ENCODE measurements at places on chromosomes 2 and 18.

- DNase-seq, result no peak
Measured at GRCh38 chr18:59114160-59114559, 25.5 kb upstream of the SEC11C start.

- DNase-seq, result no peak
Measured at GRCh38 chr2:1489486-1489885, 76.2 kb downstream of the TPO start.

DNA sequence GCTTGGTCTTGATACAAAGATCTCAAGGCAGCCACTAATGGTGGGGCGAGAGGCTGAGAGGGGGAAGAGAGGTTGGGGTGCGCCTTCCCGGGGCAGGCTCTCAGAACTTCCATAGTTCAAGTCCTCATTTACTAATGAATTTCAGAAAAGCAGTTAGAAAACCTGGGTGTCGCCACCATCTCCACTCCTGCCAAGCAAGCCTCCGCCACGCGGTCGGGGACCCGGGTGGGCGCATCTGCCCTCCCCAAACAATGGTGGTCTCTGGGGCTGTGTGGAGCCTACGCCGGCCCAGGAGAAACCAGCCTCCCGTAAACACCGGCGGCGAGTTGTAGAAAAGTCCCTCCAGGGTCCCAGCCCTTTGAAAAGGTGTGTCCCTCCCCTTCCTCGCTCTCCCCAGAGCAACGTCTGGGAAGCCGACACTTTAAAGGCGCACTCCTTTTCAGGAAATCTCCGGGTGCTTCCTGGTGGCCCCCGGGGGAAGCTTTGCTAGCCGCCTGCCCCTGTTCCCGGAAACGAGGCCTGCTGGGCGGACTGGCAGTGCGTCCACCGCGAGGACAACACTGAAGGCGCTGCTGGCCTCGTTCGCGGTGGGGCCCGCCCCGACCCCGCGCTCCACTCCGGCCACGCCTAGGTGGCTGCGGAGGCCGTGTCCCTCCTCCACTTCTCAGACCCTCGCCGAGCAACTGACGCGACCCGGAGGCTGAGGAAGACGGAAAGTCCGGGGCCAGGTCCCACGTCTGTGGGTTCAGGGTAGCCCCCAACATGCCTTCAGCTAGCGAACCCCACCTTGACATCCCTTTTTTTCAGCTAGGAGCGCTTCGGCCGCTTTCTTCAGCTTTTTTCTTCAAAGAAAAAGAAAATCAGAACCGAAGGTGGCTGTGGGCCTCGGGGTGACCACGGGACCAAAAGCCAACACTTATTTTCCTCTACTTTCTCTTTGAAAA lies 16.8 kb downstream of the EVX2 start:
- DNase-seq, result no peak

DNA sequence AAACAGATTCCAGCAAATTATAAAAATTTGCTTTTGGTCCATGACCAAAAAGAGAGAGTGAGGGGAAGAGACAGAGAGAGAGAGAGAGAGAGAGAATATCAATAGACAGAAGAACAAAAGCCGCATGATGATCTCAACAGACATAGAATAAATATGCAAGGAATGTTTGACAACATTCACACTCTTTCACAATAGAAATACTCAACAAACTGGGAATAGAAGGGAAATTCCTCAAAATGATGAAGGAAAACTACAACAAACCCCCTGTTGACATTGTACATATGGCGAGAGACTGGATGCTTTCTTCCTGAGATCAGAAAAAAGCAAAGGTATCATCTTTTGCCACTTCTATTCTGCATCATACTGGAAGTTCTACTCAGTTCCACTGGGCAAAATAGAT lies 309.7 kb downstream of the RAD51AP2 start:
- no peak for DNase-seq

- DNase-seq, result no peak
Measured at GRCh38 chr2:9644603-9645002, 13.8 kb upstream of the YWHAQ start.

- DNase-seq, result no peak
Measured at GRCh38 chr2:120760446-120761135, 24.9 kb downstream of the GLI2 start.

GRCh38 chr2:24047703-24048033 lies 477 bp upstream of the WDCP start:
- no peak for DNase-seq

DNA sequence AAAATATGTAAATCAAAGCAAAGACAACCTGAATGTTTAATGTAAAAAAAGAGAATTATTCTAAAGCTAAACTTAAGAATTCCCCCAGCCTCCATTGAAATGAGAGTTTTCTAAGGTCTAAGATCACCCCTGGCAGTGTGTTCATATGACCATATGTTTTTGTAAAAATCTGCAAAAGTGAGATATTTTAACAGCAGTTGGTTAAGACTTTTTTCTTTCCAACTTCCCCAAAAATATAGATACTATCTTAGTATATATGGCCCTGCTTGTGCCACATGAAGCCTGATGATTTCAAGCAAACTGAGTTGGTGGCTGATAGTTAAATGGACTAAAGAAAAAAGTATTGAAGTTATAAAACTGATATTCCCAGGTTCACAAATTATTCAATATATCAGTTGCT lies 35.4 kb downstream of the ZNF804A start:
- DNase-seq, result no peak

GRCh38 chr18:54030434-54030833 lies 194.0 kb downstream of the MBD2 start:
- DNase-seq, result no peak

DNA sequence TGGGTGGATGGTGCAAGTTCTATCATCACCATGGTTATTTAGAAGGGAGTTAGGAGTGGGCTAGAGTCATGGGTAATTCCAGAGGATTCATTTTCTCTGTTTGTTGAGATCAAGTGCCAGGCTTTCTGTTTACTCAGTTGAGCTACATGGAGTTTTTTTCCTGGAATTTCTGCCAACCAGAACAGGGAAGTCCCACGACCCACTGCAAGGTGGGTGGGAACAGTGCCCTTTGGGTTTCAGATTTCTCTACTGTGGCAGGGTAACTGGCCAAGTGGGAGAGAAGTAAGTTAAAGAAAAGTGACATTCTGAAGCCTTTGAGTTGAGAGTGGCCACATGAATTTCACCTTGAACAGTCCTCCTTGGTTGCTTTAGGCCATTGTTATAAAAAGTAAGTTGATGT lies 138.9 kb downstream of the SLC39A10 start:
- DNase-seq, result no peak

GRCh38 chr2:174835797-174836255 lies 71.6 kb upstream of the CHRNA1 start:
- no peak for DNase-seq

- DNase-seq, result no peak
Measured at GRCh38 chr2:160893581-160893980, 266.6 kb upstream of the TANK start.

DNA sequence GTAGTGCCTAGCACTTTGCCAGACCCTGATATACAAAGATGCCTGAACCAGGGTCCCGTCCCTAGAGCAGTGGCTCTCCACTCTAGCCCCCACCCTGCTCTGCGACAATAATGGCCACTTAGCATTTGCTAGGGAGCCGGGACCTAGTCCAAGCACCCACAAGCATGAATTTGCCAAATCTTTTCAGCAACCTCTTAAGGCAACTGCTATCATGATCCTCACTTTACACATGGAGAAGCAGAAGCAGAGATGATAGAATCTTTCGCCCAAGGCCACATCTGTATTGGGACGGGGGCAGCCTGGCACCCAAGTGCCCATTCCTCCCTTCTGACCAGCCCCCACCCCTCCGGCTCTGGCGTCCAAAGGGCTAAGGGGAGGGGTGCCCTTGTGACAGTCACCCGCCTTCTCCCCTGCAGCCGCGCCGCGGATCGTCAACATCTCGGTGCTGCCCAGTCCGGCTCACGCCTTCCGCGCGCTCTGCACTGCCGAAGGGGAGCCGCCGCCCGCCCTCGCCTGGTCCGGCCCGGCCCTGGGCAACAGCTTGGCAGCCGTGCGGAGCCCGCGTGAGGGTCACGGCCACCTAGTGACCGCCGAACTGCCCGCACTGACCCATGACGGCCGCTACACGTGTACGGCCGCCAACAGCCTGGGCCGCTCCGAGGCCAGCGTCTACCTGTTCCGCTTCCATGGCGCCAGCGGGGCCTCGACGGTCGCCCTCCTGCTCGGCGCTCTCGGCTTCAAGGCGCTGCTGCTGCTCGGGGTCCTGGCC lies 13.0 kb downstream of the SIGLEC15 start:
- no peak for DNase-seq

DNA sequence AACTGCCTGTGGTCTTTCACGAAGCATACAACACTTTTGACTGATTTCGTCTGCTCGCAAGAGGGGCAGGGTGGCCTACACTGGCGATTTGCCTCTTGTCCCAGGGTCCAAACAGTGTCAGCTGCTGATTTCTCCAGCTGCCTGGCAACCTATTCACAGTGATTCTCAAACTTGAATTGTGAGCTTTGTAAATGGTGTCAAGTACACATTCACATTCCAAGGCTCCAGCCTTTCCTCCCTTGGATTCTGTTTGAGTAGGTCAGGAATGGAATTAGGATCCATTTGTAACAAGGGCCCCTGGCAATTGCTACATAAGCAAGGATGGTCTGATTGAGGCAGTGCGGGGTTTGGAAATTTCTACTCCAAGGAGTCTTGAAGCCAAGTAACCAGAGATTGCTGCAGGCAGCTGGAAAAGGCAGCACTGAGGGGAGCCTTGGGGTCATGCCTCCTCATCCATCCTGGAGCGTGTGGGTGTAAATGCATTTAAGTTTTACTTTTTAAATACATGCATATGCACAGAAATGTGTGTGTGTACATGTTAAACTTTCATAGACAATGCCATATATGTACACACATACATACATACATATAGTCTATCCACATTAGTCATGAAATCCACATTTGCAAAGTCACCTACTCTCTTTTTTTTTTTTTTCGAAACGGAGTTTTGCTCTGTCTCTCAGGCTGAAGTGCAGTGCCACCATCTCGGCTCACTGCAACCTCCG lies 86.8 kb upstream of the UXS1 start:
- DNase-seq, result no peak

DNA sequence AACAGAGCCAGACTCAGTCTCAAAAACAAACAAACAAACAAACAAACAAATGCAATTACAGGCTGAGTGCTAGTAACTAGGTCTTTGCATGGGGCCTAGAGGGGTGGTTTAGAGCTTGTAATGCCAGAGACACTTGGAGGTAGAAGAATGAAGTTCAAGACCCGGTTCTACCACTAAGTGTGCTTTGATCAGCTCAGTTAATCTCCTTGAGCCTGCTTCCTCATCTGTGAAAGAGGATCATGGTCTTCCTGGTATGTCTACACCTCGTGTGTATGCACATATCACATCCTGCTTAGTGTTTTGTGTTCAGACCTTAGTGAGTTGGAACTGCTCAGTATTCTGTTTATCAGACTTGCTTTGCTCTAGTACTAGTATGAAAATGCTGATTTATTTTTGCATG lies 4.8 kb upstream of the ATP6V1C2 start:
- no peak for DNase-seq

GRCh38 chr2:84879584-84880394 lies 1.1 kb downstream of the TRABD2A start:
- DNase-seq, result no peak

- DNase-seq, result no peak
Measured at GRCh38 chr2:88265352-88266303, 95.5 kb downstream of the THNSL2 start.

DNA sequence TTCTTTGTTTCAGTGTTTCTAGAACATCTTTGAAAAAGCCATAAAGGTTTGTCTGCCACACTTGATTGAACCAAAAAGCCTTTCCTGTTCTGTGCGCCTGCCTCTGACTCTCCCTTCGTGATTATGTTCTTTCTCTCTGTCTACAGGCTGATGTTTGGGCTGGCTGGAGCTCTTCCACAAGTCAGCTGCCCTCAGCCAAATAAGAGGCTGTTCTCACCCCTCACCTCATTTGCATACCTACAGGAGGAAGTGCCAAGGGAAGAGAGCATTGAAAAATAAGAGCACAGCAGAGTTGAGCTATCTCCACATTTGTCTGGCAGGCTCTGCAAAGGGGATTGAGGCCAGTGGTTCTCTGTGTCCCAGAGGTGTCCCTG lies 15.8 kb downstream of the INPP5D start:
- DNase-seq, result no peak

GRCh38 chr2:241153616-241154015 lies 3.3 kb downstream of the PPP1R7 start:
- no peak for DNase-seq

DNA sequence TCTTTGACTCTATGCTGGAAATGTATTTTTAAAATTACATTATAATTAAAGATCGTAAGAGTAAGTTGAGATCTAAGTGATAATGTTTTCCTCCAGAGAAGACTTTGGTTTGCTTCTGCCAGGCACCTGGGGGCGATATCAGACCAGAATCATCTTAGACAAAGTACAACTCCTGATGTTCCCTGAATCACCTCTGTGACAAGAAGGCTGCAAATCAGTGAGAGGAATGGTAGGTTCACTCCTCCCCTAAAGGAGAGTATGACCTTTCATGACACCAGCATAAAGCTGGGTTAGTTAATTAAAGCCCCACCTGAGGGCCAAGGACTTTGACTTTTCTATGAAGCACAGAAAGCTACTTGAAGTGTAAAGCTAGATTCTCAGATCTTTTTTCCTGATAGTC lies 114.4 kb upstream of the DTNA start:
- DNase-seq, result peak; percentile 22

GRCh38 chr18:48398074-48398473 lies 11.1 kb downstream of the ZBTB7C start:
- DNase-seq, result no peak

All from nucleus accumbens (tissue), 56 donors.